ENCODE measurements at places on chromosomes 4 and X. TPM values are rescaled to one million over a fixed set of nuclear protein-coding genes. Genes with fewer than 3 reads are reported as not detected.

GRCh38 chr4:161655148-161655547 is 508.7 kb downstream of the FSTL5 start:
- no peak for DNase-seq

DNA sequence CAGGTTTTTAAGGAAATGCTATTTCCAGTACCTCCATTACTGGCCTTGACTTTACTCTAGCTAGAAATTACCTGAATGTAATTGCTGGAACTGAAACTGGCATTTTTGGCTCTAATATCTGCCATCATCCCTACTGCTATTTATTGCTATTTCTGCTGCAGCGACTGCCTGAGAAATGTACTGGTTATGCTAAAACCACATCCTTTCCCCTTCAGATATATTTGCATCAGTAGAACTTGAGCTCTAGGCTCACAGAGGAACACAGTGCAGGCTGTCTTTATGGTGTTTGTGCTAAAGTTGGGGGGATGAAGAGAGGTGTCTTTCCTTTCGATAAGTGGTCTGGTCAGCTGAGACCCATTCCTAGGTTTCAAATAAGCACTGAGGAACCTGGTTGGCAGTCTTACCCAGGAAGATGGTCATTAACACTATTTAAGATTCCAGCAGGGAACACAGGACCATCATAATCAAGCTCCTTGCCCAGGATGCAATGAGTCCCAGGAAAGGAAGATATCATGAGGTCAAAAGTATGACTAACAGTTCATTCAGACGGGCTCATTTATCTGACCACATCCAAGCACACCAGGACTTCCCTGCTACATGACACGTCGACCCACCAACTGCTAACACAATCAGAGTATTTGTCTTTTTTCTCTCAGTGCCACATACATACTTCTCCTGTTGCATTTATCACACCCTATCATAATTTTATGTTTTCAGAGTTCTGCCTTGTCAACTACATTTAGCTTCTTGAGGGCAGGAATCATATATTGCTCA is 137.4 kb downstream of the GABRA3 start:
- no peak for DNase-seq

GRCh38 chr4:82491251-82491960 is 61.0 kb downstream of the ENOPH1 start:
- no peak for DNase-seq

- no peak for DNase-seq
These were observed 316.8 kb upstream of the EMCN start for GRCh38 chr4:100834616-100835015.

GRCh38 chrX:72371405-72371804 is 65.7 kb upstream of the CITED1 start:
- DNase-seq: no peak

GRCh38 chrX:48520976-48521352 is 644 bp upstream of the EBP start:
- no peak for DNase-seq

DNA sequence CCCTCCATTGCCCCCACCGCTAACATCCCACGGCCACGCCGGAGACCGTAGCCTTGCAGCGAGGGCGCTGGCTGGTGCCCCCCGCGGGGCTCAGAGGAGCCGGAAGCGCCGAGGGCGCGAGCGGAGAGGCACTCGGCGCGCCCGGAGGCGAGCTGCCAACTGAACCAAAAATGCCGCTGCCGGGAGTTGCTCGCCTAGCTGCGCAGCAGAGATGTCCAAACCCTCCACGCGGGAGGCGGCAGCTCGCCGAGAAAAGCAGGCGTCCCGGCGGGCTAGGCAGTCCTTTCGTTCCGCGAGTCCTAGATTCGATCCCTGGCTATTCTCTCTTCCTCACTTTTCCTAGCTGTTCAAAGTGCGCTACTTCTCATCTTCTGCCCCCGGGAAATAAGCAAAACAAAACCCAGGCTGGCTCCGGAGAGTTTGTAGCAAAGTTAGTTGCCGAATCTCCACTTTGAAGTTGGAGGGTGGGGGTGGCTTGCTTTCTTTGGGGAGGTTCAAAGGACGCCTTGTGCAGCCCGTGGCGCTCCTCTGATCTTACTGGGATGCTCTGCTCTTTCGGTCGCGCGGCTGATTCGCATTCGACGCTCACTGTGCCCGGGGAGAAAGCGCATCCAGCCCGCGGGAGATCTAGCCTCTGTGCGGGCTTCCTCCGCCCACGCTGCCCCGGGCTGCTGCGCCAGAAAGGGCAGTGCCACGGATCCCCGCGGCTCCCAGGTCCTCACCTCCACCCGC is 723 bp downstream of the NKX6-1 start:
- no peak for DNase-seq

GRCh38 chr4:147761218-147761883 is 29.5 kb downstream of the ARHGAP10 start:
- no peak for DNase-seq

GRCh38 chrX:29528281-29528680 is 687.1 kb upstream of the MAGEB2 start:
- no peak for DNase-seq

GRCh38 chr4:55733932-55734331 is 85.7 kb upstream of the EXOC1L start:
- DNase-seq: no peak

GRCh38 chr4:149993030-149993429 is 85.2 kb upstream of the DCLK2 start:
- no peak for DNase-seq

GRCh38 chr4:5746829-5747737 is 36.1 kb downstream of the EVC start:
- DNase-seq: no peak

- DNase-seq: no peak
These were observed at the start of gene SYTL4 for GRCh38 chrX:100731441-100732281. Gene SYTL4 (minus strand): TSS chrX:100732121. CDS start chrX:100702037, 30,084 bp downstream.

GRCh38 chr4:139511320-139511719 is 44.7 kb downstream of the SETD7 start:
- DNase-seq: no peak

DNA sequence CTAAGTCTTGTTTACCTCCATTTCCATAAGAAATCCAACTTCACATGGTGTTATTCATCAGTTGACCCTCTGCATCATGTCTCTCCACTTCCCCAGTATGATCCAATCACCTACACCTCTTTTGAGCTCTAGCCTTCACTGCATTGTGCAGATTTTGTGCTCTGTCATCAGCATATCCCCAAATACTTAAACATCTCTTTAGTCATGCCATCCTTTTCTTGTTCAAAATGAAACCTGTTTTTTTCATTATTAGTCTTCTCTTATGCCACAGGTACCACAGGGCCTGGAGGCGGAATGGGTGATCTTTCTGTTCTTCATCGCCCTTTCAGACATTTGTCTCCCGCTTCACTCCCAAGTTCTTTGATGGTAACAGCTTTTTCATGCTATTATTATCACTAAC is 382.7 kb upstream of the GALNTL6 start:
- DNase-seq: no peak

DNA sequence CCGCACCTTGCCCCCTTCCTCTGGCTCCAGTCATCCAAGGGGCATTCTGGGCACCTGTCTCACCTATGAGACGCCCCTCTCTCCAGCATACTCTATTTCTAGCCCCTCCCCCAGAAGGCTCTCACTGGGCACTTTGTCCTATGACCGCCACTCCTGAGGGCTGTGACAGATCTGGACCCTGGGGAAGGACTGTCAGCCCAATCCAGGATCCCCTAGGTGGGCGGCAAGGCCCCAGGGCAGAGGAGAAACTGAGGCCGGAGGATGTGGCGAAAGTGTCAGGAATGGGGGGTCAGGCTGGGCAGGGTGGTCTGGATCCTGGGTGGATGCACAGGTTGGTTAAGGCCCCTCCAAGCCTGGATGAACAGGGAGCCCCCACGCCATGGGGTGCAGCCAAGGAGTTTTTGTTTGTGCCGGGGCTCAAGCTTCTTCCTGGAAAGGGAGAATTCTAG is 16.2 kb upstream of the NAT8L start:
- no peak for DNase-seq

DNA sequence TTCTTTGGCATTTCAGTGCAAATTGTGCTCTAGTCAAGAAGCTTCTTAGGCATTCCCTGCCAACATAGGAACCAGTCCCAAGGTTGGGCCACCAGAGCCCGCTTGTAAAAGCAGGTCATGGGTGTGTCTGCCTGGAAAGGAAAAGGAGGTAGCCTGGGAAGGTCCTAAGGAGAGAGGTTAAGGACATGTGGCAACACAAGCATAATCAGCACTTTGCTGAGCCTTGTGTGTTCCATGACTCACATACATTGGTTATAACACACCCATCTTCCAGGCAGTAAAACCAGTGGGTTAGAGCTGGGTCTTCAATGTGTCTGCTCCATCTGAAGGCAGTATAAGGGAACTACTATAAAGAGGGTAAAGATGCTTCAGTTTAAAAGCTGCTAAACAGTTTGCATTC is 165.0 kb downstream of the FHIP1A start:
- no peak for DNase-seq

- no peak for DNase-seq
These were observed 83.1 kb upstream of the CLCN4 start for GRCh38 chrX:10073671-10074070.

GRCh38 chr4:55002431-55002830 is 123.0 kb downstream of the KDR start:
- no peak for DNase-seq

- DNase-seq: no peak
These were observed 74.6 kb upstream of the FAAH2 start for GRCh38 chrX:57211906-57212305.

GRCh38 chr4:142112451-142112850 is 476.1 kb downstream of the IL15 start:
- DNase-seq: no peak

DNA sequence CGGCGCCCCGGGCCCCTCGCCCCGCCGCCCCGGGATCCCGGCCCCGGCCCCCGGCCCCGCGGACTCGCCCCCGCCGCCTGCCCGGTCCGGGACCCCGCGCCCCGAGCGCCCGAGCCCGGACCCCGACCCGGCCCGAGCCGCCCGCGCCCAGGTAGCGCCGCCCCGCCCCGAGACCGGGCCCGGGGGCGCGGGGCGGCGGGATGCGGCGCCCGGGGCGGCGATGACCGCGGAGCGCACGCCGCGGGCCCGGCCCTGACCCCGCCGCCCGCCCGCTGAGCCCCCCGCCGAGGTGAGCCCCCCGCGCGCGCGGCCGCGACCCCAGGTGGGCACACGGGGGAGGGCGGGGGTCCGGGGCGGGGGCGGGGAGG is 224 bp downstream of the FGFRL1 start:
- no peak for DNase-seq

GRCh38 chr4:78020677-78021076 is 36.4 kb upstream of the FRAS1 start:
- DNase-seq: no peak

GRCh38 chr4:77352192-77352591 is 195.2 kb downstream of the CCNG2 start:
- no peak for DNase-seq

Gene MAGEA12
- polyA plus RNA-seq: not detected

Gene NPNT
- polyA plus RNA-seq: not detected

Gene GUCY1B1
- 2.2 TPM for polyA plus RNA-seq

Gene HTN3
- not detected for polyA plus RNA-seq

Gene WDR17
- polyA plus RNA-seq: 0.10 TPM

Gene DKC1
- polyA plus RNA-seq: 31.5 TPM

Data from BJ (cell line).